Colonic mucosa (tissue), 4 donors: ENCODE measurements at places on chromosomes 3 and 15. TPM values are rescaled to one million over a fixed set of nuclear protein-coding genes. Genes with fewer than 3 reads are reported as not detected.

The KCNH8 gene
- 0.77 TPM for total RNA-seq

GRCh38 chr15:88077296-88078020 lies 179.1 kb downstream of the NTRK3 start:
- H3K4me1 ChIP-seq = no peaks in the 10 kb centered on the region
- no peak overlapping the region for H3K27ac ChIP-seq

DNA sequence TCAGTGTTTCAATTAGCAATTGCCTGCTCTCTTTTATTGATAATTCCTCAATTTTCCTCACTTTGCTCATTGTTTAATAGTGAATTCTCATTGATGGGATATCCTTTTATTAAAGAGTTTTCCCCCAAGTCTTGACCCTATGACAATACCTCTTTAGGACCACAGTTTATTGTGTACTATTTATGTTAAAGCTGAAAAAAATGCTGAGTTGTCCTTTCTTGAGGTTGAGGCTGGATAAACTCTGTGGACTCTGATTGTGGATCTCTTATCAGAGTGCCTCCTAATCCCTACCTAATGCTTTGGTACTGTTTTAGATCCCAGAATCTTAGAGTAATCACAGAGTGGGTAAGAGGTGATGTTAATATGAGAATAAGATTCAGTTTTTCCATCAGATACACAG lies 416.3 kb upstream of the GBE1 start:
- no peaks in the 10 kb centered on the region for H3K4me1 ChIP-seq
- no peak overlapping the region for H3K27ac ChIP-seq

The MYH15 gene
- total RNA-seq = 0.44 TPM

GRCh38 chr3:126522363-126522788 lies 1.6 kb upstream of the CHST13 start:
- DNase-seq = peak; percentile 56
- no peak overlapping the region for H3K27ac ChIP-seq
- no peaks in the 10 kb centered on the region for H3K27me3 ChIP-seq
- H3K4me1 ChIP-seq = no peaks in the 10 kb centered on the region

The ABI3BP gene
- 16.4 TPM for total RNA-seq

The ARID3B gene
- 8.8 TPM for total RNA-seq

DNA sequence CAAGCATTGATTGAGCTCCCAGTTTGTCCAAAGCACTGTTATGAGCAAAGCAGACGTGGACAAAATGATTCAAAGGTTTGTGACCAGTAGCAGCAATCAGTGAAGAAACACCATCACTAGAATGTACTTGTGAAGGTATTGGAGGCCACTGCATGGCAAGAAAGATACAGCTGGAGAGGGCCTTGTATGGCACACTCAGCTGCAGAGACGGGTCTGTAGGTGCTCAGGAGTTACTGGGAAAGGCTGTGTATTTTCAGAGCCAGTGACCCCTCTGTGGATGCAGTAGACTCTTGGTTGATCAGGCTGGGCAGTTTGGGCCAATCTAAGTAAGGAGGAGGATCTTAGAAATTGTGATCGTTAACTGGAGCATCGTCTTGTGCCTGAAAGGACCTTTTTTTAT lies 120.0 kb downstream of the GHSR start:
- no peaks in the 10 kb centered on the region for H3K27me3 ChIP-seq
- no peaks in the 10 kb centered on the region for H3K4me1 ChIP-seq
- H3K27ac ChIP-seq = no peak overlapping the region
- H3K36me3 ChIP-seq = peaks cover 11% of the 10 kb centered on the region
- no peak for DNase-seq
- H3K4me3 ChIP-seq = no peak overlapping the region

The MCF2L2 gene
- total RNA-seq = 1.4 TPM

DNA sequence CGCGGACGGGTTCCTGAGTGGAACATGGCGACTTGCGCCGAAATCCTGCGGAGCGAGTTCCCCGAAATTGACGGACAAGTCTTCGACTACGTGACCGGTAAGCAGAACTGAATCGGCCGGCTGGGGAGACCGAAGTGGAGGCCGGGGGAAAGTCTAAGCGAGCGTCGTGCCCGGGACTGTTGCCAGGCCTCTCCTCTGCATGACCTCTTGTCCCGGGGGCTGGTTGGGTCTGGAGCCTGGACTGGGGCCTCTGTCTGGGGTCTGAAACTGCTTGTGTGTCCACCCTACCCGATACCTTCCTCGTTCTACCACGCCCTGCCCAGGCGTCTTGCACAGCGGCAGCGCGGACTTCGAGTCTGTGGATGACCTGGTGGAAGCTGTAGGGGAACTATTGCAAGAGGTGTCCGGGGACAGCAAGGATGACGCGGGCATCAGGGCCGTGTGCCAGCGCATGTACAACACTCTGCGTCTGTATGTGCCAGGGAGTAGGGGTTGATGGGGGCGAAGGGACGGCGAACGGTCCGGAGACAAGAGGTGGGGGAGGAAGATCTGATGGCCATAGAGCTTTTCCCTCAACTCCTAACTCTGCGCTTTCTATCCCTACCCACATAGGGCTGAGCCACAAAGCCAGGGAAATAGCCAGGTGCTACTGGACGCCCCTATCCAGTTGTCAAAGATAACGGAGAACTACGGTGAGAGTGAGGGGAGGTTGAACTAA lies at the start of gene ABCF3:
TSS of gene ABCF3 (plus strand) at position 16 of the 718 bp plus-strand sequence. CDS start at position 25, 9 bp downstream.
- H3K4me3 ChIP-seq = peak within 1 kb of the TSS; percentile 66
- peaks cover 8% of the 10 kb centered on the region for H3K4me1 ChIP-seq
- H3K27me3 ChIP-seq = no peaks in the 10 kb centered on the region
- peak within 1 kb of the TSS; percentile 66 for H3K27ac ChIP-seq
- H3K36me3 ChIP-seq = peaks cover 24% of the 10 kb centered on the region
- DNase-seq = peak; percentile 63

- H3K4me1 ChIP-seq = no peaks in the 10 kb centered on the region
- no peaks in the 10 kb centered on the region for H3K36me3 ChIP-seq
- H3K4me3 ChIP-seq = no peak overlapping the region
These were observed 482.6 kb downstream of the PLOD2 start for GRCh38 chr3:145678401-145678800.

The FAM240A gene
- total RNA-seq = not detected

DNA sequence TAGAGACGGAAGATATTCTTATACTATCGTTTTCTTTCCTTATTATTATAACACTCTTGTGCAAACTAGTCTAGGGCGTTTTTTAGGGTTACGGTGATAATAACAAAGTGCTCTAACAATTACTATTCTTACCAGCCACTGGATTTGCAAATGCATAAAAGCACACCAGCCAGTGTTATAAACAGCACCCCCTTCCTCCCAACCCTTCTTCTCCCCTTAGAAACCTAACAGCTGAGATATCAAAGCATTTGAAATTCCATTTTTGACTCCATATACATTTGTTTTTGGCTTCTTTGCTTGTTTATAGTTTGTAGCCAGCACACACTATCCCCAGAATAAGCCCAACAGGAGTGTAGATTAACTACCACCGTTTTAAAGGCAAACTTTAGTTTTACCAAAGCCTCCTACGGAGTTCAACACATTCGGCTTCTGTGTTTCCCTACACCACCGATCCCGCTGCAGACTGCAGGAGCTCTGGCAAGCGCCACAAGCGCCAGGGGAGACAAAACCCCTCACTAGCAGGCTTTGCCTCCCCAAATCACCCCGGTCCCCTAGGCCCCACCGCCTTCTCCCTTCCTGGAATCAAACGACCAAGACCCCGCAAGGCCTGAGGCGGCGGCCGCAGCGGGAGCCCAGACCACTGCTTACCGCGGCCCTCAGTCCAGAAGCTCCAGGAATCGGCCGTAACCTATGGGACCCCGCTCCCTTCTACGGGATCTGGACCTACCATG lies 461 bp downstream of the COPB2 start:
- DNase-seq = no peak
- H3K27me3 ChIP-seq = no peaks in the 10 kb centered on the region
- peak overlapping the region; percentile 94 for H3K4me3 ChIP-seq
- peak overlapping the region; percentile 96 for H3K27ac ChIP-seq
- H3K4me1 ChIP-seq = peaks cover 5% of the 10 kb centered on the region
- H3K36me3 ChIP-seq = no peaks in the 10 kb centered on the region

The SV2B gene
- 0.17 TPM for total RNA-seq

DNA sequence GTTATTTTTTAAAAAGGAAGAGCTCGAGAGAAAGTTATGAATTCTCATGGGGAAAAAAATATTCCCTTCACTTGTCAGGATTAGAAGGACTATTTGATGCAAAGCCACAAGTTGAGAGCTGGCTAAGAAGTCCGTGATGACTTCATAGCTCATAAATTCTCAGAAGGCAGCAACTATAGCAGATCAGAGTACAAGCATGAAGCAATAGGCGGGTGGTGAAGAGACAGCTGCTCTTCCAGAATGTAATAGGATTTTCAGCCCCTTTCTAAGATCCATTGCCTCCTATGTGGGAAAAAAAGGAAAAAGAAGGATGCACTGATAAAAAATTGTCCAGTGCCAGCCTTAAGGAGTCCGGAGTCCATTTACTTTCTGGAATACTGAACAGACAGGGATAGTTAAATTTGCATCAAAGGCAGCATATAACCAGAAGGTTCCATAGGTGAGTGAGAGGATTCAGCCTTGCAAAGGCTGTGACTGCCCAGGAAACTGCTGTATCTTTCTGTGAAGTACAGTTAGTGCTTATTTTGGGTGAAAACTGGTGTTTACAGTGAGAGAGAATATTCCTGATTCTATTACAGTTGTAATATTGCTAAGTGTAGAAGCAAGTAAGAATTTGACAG lies 929.5 kb upstream of the ALCAM start:
- no peaks in the 10 kb centered on the region for H3K27me3 ChIP-seq
- H3K36me3 ChIP-seq = no peaks in the 10 kb centered on the region
- no peaks in the 10 kb centered on the region for H3K4me1 ChIP-seq
- no peak for DNase-seq
- H3K27ac ChIP-seq = no peak overlapping the region

DNA sequence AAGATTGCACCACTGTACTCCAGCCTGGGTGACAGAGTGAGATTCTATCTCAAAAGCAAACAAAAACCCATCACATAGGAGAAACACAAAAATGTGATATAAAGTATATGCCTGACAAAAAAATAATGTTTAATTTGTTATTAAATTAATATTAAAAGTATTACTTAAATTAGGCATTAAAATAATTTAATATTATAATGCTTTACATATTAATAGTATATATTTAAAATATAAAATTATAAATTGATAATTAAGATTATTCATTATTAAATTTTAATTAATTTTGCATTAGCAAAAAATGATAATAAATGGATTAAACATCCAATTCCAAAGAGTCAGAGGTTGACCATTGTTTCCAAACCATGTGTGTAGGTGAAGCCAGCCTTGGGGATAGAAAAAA lies 22.0 kb upstream of the GABRA5 start:
- DNase-seq = no peak
- H3K27me3 ChIP-seq = no peaks in the 10 kb centered on the region
- H3K4me3 ChIP-seq = no peak overlapping the region
- no peaks in the 10 kb centered on the region for H3K4me1 ChIP-seq
- no peak overlapping the region for H3K27ac ChIP-seq

DNA sequence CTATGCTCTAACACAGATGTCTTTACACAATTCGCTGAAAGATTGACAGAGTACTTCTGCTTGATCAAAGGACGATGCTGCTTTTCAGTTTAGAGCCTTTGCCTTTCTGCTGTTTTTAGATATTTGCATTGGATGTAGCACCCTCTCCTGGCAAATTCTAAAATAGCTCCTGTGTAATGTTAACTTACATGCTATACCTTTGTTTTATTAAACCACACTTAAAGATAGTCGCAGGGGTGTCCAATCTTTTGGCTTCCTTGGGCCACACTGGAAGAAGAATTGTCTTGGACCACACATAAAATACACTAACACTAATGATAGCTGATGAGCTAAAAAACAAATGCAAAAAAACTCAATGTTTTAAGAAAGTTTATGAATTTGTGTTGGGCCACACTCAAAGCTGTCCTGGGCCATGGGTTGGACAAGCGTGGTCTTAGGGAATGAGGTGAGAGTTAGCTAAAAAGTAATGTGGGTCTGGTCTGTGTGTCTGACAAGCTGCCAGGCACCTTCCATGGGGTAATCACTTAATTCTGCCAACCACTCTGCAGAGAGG lies 62.9 kb downstream of the ATG7 start:
- no peak overlapping the region for H3K27ac ChIP-seq
- no peaks in the 10 kb centered on the region for H3K4me1 ChIP-seq
- no peak overlapping the region for H3K4me3 ChIP-seq
- DNase-seq = peak; percentile 23
- no peaks in the 10 kb centered on the region for H3K27me3 ChIP-seq
- no peaks in the 10 kb centered on the region for H3K36me3 ChIP-seq

The RHOV gene
- 14.9 TPM for total RNA-seq

The TNFAIP8L3 gene
- total RNA-seq = 7.3 TPM

DNA sequence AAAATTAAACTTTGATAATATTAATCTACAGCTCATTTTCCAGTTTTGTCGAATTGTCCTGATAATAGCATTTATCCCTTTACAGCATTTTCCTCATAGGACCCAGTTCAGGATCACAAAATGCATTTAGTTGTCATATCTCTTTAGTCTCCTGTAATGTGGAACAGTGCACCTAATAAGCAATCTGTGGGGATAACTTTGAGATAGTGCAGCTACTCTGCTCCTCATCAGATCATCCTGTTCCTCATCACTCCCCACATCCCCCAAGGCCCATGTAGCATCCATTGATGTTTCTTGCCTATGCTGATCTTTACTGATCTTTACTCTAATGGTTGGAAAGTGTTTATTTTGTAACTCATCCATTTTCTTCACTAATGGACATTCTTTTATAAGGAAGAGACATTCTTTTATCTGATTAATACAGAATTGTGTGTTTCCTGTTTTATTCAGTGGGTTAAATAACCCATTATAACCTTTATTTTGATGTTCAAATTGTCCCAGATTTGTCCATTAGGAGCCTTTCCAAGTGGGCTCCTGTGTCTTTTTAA lies 7.5 kb downstream of the RNF111 start:
- H3K4me1 ChIP-seq = no peaks in the 10 kb centered on the region
- H3K36me3 ChIP-seq = no peaks in the 10 kb centered on the region
- no peaks in the 10 kb centered on the region for H3K27me3 ChIP-seq
- no peak overlapping the region for H3K4me3 ChIP-seq
- no peak overlapping the region for H3K27ac ChIP-seq

DNA sequence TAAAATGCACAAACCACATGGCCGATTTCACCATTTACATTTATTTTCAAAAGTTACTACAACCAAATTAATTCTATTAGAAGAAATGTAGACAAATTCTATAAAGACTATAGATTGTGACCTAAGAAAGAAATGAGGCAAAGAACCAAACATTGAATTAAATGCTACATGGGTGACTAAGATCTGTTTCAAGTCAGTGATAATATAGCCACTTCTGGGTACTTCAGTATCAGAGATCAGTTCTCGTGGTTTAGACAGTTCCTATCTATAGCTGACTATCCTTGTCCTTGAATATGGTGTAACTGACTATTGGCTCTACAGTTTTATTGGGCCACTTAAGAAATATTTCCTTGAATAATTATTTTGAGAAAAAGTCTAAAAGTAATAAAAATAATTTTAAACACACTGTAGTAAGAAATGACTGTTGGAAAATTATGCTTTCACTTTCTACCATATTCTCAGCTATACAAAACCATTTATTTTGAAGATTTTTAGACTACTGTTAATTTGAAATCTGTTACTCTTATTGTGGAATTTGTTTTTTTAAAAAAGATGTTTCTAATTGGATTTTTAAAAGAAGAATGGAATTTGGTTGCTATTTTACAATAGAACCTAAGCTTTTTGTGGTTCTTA lies 14.1 kb downstream of the KCNMB3 start:
- no peak for DNase-seq
- H3K27ac ChIP-seq = no peak overlapping the region
- no peaks in the 10 kb centered on the region for H3K36me3 ChIP-seq
- no peak overlapping the region for H3K4me3 ChIP-seq
